ENCODE measurements at places on chromosomes 13 and 19.
A peak's percentile ranks its signal among the peaks of the same experiment; 100 is the strongest.

DNA sequence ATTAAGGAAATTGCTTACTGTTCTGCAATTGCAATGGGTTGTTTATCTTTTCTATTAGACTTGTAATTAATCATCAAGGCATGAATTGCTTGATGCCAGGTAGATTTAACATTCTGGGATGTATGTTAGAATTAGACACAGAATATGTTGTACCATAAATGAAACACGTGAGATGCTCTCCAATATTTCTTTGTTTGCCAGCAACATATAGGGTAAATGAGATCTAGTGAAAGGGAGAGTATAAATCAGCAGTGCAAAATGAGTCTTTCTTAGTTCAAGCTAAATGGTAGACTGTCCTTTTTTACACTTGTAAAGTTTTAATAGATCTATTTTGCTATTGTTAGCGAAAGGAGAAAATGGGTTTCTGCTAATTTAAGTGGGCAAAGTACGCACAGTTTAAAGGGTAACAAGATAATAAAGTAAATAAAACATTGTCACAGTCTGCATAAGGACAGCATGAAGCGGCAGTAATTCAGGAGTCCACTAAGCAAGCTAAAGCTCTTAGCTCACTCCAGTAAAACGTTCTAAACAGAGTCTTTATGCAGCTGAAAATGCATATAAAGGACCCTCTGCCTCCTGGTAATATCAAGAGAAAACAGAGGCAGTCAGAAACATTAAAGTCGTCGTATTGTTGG is 1137.1 kb downstream of the OLFM4 start:
- no peak for DNase-seq

GRCh38 chr13:113562085-113562749 is 22.3 kb upstream of the TFDP1 start:
- DNase-seq: peak; percentile 42

DNA sequence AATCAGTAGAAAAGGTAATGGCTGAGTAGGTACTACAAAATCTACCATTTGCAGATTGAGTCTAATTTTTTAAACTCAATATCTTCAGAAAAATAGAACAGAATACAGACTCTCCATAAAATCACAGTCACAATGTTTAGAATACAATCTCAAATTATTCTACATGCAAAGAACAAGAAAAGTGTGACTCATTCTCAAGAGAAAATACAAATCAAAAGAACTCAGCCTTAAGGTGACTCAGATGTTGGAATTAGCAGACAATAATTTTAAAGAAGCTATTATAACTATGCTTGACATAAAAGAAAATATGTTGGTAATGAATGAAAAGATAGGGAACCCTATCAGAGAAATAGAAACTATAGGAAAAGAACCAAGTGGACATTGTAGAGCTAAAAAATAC is 78.9 kb downstream of the RXFP2 start:
- no peak for DNase-seq

DNA sequence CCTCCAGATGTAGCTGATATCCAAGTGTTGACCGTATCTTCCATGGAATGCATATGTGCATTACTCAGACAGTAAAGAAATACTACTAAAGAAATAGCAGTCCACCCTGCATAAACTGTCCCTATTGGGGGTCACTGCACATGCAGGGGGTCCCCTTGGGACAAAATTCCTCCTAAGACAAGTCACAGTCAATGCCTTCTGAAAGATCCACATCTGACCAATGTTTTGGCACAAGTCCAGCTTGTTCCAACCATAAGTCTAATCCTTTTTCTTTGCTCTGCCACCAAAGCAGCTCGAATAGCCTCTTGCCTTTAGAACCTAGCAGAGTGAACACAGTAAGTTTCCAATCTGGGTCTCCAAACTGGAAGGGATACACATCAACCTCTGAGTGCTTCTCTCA is 87.9 kb downstream of the DIAPH3 start:
- DNase-seq: no peak

- no peak for DNase-seq
Measured at GRCh38 chr19:16722591-16722990, 2.9 kb downstream of the NWD1 start.

- DNase-seq: no peak
Measured at GRCh38 chr13:65857942-65858565, 1372.1 kb downstream of the PCDH9 start.

DNA sequence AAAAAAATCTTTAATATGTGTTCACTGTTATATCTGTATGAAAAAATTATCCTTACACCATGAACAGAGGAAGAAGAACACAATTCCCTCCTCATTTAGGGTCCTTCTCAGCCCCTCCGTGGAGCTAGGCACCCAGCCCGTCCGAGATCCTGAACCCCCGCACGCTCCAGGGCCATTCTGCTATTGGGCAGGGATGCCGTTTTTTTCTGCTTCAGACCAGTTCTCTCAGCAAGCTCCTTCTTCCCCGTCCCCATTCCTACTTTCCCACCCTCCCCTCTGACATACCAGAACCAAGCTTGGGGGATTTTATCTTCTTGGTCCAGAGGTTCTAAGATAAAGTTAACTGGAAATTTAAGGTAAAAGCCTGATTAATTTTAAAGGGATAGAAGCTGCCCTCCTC is 36.2 kb downstream of the ATP12A start:
- no peak for DNase-seq

- no peak for DNase-seq
Measured at GRCh38 chr13:104750377-104750776, 1684.2 kb upstream of the SLC10A2 start.

DNA sequence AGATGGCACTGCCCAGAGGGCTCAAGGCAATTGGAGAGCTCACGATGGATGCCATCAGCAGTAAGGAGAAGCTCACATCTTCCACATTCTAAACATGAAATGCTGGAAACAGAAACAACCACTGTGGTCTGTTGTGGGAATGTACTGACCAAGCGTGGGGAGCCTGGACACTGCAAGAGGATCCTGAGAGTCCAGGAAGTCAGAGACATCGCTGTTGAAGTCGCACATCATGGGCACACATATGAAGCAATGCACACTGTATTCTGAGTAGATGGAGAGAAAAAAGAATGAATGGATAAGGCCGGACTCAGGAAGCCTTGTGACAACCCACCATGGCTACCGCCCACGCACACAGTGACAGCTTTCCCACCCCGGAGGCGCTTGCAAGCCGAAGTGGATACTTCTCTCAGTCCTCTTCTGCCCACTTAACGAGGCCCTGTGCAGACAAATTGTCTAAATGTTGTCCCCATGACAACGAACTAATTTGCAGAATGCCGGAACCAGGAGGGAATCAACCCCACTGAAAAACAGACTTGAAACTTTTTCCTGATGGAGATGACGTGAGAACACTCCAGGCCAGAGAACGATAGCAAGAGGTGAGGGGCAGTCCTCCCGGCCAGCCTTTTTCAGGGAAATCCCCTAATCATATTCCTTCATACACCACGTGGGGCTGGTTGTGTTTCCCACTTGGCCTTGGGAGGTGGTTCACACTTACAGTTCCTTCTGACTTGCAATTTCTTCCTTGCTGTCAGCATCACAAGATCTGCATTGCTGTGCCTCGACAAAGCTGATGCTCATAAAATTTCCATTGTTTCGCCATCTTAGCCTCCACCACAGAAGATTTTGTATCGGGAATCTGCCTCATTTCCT is 109.6 kb upstream of the SERP2 start:
- DNase-seq: no peak

- no peak for DNase-seq
Measured at GRCh38 chr13:114057166-114058050, 75.0 kb downstream of the RASA3 start.

GRCh38 chr19:41876847-41877832 is at the start of gene CD79A:
TSS of gene CD79A (plus strand) at chr19:41877279. CDS start at chr19:41877305, 26 bp downstream.
- DNase-seq: no peak

GRCh38 chr13:100138859-100139491 is 50.1 kb downstream of the PCCA start:
- DNase-seq: no peak

- DNase-seq: no peak
Measured at GRCh38 chr13:94640721-94641120, 39.1 kb downstream of the GPR180 start.
